ENCODE measurements at places on chromosomes 11 and 22.

GRCh38 chr22:49930596-49931412 lies 12.4 kb downstream of the CRELD2 start:
- no peak for DNase-seq

- DNase-seq = no peak
Measured at GRCh38 chr11:86460461-86461385, 86.0 kb downstream of the CCDC81 start.

GRCh38 chr11:110730773-110731172 lies 18.5 kb upstream of the ARHGAP20 start:
- DNase-seq = no peak

GRCh38 chr11:6735306-6735705 lies 36.5 kb downstream of the OR2AG2 start:
- DNase-seq = peak; percentile 6

DNA sequence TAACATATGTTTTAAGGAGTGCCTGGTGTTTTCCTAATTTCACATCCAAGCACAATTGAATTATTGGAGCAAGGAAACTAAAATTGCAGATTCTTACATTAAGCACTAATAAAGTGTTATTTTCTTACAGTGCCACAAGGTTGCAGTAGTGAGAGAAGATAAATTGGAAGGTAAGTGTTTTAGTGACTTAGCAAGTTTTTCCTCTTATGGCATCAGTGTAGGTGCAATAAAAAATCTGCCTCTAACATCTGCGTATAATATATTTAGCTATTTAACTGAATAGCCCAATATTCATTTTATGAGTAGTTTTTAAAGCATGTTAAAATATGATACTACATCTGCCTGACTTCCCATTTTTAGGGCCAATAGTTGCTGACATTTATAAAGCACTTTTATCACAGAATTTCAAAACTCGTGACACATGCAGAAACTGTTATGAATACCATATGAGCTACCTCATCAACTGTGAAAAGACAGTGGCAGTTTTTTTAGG lies 19.0 kb downstream of the POLD3 start:
- no peak for DNase-seq

DNA sequence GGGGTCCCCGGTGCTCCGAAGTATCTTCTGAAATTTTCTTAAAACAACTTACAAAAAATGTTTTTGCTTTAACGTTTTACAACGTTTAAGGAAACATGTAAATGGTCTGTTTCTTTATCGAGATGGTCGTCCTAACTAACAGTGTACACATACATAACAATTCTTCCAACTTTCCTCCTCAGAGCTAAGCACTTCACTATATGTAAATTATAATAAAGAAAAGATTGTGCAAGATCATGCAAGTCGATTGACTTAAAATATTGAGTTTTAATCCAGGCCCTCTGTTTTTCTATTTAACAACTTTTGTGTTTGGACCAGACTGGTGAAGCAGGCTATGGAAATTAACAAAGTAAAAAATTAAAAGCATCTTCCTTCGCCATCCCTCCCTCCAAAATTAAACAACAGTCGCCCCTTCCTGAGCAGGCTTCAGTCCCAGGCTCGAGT lies 4.9 kb downstream of the ALX4 start:
- no peak for DNase-seq

DNA sequence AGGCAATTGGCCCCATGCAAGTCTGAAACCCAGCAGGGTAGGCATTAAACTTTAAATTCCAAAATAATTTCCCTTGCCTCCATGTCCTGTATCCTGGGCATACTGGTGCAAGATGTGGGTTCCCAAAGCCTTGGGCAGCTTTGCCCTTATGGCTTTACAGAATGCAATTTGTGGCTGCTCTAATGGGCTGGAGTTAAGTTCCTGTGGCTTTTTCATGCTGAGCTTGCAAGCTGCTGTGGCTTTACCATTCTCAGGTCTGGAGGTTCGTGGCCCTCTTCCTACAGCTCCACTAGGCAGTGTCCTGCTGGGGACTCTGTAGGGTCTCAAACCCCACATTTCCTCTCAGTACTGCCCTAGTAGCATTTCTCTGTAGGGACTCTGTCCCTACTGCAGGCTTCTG lies 15.0 kb upstream of the BIRC3 start:
- DNase-seq = no peak

DNA sequence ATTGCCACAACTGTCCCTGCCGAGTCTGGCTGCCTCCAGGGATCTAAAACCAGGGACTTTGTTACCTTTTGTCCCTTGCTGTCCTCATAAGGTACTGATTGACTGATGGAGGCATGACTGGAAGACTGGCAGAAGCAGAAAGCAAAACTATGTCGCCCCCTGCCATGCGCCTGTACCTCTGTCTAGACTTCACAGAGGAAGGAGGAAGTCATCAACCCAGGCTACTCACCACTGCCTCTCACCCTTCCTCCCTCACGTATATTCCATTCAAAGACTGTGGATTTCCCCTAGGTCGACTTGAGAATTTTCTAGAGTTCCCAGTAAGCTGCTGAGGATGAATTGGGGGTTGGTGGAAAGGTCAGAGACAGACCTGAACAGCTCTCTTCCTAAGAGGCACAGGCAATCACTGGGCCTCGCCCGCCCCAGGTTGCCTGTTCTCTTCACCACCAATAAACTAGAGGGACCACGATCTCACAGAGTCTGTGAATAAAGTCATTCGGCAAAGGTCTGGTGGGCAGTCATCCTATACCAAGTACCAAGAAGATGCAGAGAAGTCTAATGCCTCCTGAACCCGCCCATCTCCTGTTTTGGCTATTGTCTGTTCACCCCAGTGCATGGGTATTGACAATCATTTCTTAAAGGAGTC lies 27.5 kb upstream of the CHST1 start:
- no peak for DNase-seq

GRCh38 chr11:72239313-72239848 lies 4.6 kb downstream of the PHOX2A start:
- peak; percentile 59 for DNase-seq

DNA sequence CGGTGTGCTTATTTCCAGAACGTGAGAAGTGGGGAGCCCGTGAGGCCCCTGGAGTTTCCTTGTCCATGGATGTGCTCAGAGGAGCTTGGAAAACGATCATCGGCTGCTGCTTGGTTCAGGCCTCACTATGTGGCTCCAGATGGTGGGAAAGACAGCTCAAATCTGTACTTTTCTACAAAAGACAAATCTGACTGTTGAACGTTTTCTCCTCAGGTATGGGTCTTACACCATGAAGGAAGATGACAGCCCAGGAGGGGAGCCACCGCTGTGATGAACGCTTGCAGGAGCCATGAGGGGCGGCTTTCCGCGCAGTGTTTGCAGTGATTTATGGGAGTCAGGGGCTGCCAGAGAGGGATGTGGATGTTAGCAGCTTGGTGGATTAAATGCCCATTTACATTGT lies 109.4 kb upstream of the E2F8 start:
- no peak for DNase-seq

GRCh38 chr11:32438346-32438865 lies 3.1 kb upstream of the WT1 start:
- no peak for DNase-seq

DNA sequence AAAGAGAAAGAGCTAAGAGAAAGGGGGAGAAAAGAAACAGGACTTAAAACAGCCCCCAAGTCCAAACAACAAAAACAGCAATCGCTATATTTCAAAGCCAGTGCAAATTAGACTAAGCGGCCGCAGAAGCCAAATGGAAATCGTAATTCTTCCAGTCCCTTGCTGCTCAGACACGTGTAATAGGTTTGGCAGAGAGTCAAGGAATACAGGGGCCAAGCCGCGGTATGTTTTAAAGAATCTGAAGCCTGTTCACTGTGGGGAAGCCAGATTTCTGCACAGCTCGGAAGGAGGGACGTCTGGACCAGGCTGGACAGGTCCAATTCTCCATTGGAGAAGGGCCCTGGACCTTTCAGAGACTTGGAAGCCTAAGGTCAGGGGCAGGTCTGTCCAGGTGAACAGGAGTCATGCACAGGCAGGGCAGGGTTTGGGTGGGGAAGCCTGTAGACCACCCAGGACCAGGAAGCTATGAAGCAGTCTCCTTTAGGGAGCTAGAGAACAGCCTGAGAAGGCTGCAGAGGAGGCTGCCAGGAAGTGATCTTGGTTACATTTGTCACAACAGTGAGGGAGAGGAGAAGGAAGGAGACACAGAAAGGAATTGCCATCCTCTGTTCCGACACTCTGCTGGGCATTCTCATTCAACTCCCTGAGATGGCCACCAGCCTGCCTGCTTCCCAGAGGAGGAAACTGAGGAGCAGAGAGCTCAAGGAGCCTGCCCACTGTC lies 265.5 kb upstream of the ISX start:
- DNase-seq = peak; percentile 61

DNA sequence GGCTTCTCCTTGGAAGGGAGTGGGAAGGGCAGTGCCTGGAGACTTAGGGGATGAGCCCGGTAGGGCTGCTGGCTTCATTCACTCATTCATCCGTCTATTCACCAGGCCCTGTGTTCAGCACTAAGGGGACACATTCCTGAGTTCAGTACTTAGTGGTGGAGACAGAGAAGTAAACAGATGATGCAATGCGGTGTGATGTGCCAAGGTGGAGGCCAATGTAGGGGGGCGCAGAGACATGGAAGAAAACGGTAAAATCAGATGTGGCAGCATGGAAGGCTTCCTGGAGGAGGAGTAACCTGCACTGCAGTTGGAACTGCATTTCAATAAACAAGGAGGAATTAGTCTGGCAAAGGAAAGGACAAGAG lies 21.3 kb downstream of the GRIK4 start:
- DNase-seq = no peak

- peak; percentile 65 for DNase-seq
Measured at GRCh38 chr11:31810779-31811647, at the start of gene PAX6. TSS of gene PAX6 (minus strand) at chr11:31811322. CDS start at chr11:31806411, 4,911 bp downstream.

- DNase-seq = no peak
Measured at GRCh38 chr11:19433367-19433766, 192.6 kb upstream of the E2F8 start.

- DNase-seq = no peak
Measured at GRCh38 chr22:46108564-46109473, 41.5 kb upstream of the PPARA start.

GRCh38 chr11:129370715-129371114 lies 4.9 kb upstream of the BARX2 start:
- DNase-seq = no peak

DNA sequence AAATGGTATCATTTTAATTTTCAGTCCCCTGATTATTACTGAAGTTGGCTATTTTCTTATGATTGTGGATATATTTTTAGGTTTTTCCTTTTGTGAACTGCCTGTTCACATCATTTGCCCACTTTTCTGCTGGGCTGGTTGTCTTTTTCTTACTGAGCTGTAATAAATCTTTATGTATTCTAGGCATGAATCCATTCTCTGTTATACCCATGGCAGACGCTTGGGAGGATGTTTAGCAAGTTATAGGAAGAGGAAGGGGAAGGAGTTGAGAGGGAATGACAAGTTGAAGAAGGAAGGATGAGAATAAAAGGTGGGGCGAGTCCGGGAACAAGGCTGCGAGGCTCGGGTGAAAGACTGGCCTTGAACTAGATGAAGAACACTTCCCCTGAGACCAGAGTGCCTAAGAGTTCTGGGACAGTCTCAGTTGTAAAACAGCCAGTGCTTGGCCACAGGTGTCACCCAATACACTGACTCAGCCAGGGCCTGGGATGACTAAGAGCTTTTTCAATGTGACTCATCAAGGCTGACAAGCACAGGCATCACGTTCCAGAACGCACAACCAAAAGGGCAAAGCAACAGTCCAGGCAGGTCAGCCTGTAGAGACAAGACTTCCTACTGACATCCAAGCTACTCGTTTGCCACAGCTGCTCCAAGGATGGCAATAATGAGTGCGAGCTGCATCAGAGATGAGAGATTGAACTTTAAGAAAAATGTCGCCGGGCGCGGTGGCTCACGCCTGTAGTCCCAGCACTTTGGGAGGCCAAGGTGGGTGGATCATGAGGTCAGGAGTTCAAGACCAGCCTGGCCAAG lies 35.2 kb downstream of the LRFN4 start:
- no peak for DNase-seq

GRCh38 chr11:106415510-106415909 lies 338.0 kb downstream of the AASDHPPT start:
- DNase-seq = no peak

DNA sequence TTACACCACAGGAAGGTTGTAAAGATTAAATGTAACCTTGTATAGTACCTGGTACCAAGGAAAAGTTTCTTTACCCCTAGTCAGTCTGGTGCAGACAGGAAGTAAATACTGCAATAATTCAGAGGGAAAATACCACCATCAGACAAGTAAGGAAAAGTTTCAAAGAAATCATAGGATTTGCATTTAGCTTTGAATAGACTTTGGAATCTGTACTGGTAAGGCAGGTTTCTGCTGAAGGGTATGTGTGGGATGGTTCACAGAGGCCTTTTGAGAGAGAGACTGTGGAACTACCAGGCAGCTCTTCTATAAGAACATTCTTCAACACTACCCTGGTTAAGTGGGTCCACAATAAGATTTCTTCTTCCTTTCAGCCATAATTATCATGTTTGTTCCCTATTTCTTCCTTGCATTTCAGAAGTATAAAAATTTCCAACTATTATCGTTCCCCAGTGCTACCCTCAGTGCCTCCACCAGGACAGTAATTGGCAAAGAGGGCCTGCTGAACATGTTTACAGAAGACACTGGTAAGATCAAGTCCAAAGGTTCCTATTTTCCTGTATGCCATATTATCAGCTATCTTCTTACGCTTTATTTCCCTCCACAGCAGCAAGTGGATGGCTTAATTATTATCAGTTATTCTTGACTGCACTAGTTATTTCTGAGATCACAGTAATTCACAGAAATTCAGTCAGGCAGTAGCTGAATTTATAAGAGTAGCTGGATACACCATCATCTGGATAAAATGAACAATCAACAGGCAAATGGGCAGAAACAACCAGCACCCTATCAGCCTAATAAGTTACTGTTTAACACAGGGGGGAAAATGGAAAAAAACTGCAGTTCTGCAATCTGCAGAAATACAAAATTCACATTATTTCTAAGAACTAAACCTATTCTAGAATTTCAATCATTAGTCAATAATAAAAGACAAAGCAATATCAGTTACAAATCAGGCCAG lies 48.5 kb downstream of the PITPNB start:
- no peak for DNase-seq

DNA sequence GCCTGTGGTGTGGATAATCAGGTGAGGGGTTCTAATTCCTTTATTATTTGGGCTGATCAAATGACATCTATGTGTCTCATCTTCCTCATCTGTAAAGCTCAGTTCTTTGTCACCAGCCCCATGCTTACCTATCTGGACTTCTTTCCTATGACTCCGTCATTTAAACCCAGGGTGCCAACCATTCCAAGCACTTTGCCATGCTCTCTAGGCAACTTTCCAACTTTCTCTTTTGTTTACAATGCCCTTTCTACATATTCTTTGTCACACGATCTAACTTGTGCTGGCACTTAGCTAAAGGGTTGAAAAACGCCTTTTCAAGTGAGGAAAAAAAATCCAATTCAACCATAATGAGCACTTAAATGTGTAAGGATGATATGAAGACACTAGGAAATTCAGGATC lies 27.9 kb downstream of the EXPH5 start:
- no peak for DNase-seq

GRCh38 chr11:103070142-103070541 lies 21.8 kb downstream of the DCUN1D5 start:
- no peak for DNase-seq

GRCh38 chr11:3916962-3917361 lies 61.5 kb downstream of the STIM1 start:
- DNase-seq = no peak
